ENCODE measurements at places on chromosomes 5 and 9. TPM values are rescaled to one million over a fixed set of nuclear protein-coding genes. Genes with fewer than 3 reads are reported as not detected.

The SLC34A3 gene
- not detected for total RNA-seq

The FBXW2 gene
- total RNA-seq = 28.4 TPM

The MEF2C gene
- total RNA-seq = 0.85 TPM

The ANKS6 gene
- 23.9 TPM for total RNA-seq

The HMHB1 gene
- total RNA-seq = not detected

The GM2A gene
- 92.5 TPM for total RNA-seq

Data from tracheal epithelial cell (primary cell).